Non-pigmented ciliary epithelial cell (primary cell): ENCODE measurements at places on chromosomes 1 and 21.

DNA sequence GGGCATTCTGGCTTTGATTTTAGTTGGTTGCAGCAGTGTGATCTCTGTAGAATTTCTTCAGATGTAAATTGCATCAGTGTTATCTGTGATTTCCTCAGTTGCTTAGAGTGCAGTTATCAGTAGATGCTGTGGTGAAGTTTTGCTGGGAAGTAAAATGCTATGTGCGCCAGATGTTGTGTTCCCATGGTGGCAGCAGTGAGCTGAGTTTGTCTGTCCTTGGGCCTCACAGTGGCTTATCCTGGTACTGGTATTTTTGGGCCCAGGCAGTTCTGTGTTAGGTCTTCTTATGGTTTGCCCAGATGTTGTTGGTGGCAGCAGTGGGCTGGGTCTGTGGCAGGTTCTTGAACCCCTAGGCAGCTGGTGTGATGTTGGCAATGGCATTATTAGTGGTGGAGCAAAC is 1242.1 kb downstream of the PLA2G4A start:
- DNase-seq = no peak

- no peak for DNase-seq
Observed at GRCh38 chr1:44811234-44811633, 2.9 kb downstream of the BTBD19 start.

DNA sequence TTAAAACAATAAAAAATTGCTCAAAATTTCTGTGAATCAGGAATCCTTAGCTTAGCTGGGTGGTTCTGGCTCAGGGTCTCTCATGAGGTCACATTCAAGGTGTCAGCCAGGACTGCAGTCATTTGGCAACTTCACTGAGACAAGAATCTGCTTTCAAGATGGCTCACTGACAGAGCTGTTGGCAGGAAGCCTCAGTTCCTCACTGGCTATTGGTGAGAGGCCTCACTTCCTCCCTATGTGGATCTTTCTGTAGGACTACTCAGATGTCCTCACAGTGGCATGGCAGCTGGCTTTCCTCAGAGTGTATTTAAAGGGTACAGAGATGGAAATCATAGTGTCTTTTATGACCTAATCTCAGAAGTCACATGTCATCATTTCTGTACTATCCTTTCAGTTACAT is 785.7 kb downstream of the ADGRL2 start:
- DNase-seq = no peak

DNA sequence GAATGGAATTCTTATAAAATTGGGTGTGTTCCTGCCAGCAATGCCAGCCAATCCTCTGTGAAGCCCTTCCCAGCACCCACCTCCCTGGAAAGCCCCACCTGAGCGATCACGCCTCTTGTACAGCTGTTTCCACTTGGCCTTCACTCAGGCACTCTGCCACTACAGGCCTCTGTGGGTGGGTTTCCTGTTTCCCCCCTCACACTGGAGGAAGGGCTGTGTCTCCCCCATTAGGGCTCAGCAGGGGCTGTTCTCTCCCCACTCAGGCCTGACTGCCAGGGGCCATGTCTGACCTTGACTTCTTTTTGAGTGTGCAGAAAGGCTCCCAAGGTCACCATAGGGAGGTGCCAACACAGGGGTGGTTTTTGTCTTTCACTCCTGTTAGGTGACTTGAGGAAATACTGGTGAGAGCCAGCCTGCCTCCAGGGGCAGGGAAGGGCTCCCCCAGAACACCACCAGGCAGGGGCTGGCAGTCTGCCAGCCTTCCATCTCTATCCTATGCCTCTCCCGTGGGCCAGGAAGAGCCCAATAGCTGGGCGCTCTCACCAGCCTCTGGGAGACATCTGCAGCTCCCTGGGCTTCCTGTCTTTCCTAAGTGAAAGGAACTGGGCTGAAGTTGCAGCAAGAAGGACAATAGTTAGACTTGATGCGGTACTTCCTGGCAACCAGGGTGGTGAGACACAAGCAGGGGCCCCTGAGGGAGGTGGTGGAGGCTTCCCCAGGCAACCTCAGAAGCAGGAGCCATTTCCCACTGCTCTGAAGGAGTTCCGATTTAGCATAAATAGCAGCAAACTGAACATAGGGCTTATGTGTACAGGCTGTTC is 49.1 kb downstream of the ELK4 start:
- no peak for DNase-seq

GRCh38 chr1:56505792-56506743 is 73.3 kb downstream of the PLPP3 start:
- DNase-seq = no peak

GRCh38 chr1:186958520-186958919 is 129.8 kb downstream of the PLA2G4A start:
- no peak for DNase-seq

DNA sequence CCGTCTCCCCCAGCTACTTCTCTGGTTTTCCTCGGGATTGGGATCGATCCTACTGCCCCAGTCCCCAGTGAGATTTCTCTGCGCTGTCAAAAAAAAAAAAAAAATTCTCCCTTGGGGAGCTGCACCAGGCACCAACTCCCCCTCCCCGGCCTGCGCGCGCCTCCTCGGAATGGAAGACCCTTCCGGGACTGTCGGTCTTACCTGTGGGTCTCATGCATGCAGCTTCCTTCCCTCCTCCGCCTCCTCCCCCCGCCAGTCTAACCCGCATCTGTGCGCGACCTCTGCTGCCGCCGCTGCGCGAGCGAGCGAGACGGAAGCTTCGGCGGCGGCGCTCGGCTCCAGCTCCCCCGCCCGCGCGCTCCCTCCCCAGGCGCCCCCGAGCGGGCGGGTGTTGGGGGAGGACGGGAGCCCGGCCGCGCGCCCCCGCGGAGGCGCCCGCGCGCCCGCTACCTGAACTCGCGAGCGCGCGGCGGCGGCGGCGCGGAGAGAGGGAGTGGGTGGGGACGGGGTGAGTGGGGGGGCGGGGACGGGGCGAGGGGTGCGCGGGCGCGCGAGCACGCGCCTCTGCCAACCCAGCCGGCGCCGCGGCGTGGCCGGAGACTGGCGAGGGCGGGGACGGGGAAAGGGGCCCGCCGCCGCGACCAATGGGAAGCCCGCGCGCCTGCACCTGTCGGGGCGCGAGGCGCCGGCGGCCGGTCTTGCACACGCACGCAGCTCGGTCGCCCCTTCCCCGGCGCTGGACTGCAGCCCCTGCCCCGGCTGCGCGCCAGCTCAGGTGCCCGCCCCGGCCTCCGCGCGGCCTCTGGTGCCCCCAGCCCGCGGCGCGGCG is at the start of gene SUSD4:
Gene SUSD4 (minus strand): TSS at position 321 of the 829 bp plus-strand sequence. CDS start 751 bp downstream, outside the sequence.
- DNase-seq = no peak

GRCh38 chr1:22959545-22960360 is 12.9 kb downstream of the LACTBL1 start:
- no peak for DNase-seq

- DNase-seq = peak; percentile 82
Observed at GRCh38 chr1:151062741-151063371, 2.7 kb downstream of the MLLT11 start.
